ENCODE measurements at places on chromosomes 11 and 22.

DNA sequence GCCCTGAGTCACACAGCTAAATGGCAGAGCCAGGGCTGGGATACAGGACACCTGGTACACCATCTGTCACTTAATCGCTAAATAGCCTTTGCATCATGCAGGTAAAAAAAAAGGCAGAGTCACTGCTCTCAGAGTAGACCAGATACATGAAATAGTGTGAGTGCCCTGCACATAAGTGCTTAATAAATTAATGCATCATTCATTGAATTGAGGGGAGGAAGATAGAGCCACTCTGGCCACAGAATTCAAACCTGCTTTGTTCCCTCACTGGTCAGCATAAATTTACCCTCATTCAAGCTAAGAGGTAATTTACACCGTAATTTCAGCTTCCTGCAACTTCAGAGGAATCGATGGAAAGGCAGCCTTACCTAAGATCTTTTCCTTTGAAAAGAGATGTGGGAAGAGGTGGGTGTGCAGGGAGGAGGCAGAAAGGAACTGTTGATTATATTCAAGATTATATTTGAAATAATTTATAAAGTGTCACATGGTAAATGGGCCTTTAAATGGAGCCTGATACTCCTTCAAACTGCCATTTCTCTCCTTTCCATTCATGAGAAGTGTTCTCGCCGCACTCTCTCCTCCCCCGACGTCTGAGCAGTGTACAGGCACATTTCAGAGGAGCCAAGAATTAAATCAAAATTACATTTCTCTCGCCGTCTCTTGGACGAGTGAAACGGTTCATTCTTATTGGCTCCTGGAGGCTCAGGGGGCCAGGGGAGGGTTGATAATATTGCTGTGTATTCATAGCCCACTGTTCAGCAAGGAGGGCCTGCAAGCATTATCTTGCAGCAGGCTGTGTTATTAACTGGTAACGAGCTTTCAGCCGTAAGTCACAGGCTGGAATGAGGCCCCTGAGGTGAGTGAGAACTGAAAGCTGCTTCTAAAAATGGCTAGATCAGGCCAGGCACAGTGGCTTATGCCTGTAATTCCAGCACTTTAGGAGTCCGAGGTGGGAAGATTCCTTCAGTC lies 52.2 kb upstream of the HMGXB4 start:
- DNase-seq, result no peak

DNA sequence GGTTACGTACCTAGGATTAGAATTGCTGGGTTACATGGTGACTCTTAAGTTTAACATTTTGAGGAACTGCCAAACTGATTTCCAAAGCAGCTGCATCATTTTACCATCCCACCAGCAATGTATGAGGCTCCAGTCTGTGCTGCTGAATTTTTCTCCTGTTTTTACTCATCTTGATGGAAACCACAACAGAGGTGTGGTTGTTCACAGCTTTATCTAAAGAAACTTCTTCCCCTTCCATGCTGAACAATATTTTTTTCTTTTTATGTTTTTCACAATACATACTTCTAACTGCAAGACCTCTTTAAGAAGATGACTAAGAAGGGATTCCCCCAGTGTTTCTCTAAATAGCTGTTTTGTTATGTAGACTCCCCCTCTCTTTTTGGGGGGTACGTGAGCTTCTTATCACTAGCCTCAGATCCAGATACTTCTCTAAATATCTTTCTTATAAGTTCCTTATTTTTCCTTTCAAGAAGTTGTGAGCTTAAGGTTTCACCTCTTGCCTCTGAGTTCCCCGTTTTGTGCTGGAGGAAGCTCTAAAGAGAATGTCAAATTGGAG lies 24.0 kb downstream of the TCP11L1 start:
- DNase-seq, result no peak

DNA sequence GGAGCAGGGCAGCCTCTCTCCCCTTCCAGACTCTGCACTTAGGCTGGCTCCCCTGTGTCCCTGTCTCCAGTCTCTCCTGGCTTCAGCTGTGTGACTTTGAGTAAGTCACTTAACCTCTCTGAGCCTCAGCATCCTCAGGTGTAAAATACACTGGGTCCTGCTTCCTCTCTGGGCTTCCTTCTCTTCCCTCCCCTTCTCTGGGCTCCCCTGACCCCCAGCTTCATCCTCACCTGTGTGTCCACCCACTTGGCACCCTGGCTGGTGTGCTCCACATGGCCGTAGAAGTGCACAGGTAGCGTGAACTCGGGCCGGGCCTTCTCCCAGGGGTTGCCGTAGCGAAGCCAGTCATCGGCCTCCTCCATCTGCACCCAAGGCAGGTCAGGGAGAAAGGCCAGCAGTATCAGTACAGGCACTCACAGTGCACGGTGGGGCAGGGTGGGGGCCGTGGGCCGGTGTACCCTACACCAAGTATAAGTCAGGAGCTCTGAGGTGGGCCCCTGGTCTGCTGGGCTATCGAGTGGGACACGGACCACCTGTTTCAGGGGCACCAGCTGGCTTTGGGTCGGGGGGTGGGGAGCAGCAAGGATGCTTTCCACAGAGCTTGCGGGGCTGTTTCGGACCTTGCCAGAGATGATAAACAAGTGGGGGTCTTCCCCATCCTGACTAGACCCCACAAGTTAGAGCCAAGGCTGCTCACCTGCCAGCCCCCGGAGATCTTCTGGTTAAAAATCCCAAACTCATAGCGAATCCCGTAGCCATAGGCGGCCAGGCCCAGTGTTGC lies 2.0 kb downstream of the PYGM start:
- no peak for DNase-seq

- DNase-seq, result no peak
These were observed 15.7 kb upstream of the MTMR3 start for GRCh38 chr22:29867260-29867659.

DNA sequence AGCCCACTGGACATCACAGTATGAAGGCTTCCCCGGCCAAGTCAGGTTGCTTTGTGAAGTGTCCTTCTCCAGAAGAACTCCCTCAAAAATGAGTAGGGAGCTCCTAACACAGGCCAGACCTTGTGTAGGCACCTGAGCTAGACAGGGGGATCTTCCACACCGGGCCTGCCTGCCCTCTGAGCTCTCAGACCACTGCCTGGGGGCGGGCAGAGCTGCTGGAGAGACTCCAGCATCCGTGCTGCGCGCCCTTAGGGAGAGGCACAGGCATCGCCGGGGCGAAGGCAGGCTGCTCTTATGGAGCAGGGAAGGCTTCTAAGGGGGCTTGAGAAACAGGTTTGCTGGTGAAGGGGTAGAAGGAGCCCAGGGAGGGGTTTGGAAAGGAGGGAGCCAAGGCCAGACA lies 4.4 kb downstream of the KCNJ5 start:
- DNase-seq, result no peak
